ENCODE measurements at places on chromosomes 7 and 10.

GRCh38 chr10:14163377-14164086, 167.2 kb downstream of the FRMD4A start:
- no peak for DNase-seq

DNA sequence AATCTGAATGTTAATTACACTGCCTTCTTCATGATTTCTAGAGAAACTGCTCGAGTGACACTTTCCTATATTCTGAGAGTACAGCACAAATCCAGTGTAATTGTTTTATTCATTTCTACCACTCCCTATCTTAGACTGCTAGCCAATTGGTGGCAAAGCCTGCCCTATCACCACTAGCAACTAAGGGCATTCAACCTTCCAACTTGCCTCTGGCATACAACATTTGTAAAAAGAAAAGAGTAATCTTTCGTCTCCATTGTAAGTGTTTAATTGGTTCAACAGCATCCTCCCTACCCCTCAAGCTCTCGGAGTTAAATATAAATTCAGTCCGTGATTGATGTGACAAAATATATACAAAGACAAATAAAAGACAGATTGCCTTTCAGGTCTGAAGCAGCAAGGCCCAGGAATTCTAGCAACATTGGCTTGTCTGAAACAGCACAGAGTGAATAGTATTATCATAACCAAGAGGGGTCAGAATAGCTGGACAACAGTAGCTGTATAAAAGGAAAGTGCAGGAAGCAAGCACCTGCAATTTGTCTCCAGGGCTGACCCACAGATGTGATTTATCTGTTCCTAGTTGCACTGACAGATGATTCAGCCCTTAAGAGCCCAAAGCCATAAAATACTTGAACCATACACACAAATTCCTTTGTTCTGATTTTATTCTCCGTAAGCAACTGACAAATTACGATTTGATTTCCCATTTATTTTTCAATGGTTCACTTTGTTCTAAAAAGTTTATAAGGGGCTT, 47.6 kb upstream of the ANKRD1 start:
- no peak for DNase-seq

GRCh38 chr7:47725031-47725780, 143.3 kb upstream of the TNS3 start:
- DNase-seq = no peak

- DNase-seq = no peak
Observed at GRCh38 chr10:131977323-131978096, 4.2 kb downstream of the BNIP3 start.

DNA sequence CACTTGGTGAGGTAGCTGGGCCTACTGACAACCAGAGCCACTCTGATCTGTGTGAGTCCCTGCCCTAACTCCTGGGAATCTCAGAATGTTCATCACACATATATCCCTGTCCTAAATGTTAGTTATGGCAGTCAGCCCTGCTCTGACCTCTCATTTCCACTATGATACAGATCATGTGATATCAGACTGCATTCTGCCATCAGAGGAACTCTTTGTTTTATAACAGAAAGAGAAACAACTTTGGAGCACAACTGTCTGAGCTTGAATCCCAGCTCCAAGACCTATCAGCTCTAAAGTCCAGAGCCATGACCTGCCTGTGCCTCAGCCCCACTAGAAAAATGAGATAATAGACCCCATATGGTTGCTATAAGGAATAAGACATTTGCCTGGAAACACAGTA, 54.6 kb upstream of the ABCB4 start:
- DNase-seq = no peak

GRCh38 chr10:20040012-20040411, 223.8 kb downstream of the PLXDC2 start:
- DNase-seq = no peak

DNA sequence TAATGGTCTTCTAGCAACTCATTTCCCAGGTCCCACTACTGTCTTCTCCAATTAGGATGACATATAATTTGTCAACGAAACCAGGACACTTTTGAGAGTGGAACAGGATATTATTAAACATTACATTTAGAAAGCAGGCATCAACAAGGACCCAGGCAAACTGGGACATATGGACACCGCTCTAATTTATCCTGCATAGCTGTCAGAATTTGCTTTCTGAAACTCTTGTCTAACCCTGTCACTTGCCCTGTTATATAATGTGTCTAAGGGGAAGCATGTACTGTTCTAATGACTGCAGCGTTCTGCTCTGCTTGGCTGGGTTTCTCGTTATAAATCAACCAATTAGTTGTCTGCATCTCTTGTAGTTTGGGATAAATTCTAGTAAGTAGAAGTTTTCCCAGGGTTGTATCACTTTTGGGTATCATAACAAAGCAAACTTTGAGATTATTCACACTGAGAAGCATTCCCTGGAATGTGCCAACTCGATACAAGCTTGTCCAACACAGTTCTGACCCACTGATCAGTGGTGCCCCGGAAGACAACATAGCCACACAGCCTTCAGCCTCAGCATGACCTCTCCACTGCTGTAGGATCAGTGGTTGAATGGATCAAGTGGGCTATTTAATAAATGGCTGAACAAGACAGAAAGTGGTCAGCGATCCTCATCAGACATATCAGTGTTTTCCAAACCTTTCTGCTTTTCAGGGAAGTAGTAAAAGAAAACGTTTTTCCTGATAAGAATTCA, 228.1 kb downstream of the KIF20B start:
- DNase-seq = no peak

DNA sequence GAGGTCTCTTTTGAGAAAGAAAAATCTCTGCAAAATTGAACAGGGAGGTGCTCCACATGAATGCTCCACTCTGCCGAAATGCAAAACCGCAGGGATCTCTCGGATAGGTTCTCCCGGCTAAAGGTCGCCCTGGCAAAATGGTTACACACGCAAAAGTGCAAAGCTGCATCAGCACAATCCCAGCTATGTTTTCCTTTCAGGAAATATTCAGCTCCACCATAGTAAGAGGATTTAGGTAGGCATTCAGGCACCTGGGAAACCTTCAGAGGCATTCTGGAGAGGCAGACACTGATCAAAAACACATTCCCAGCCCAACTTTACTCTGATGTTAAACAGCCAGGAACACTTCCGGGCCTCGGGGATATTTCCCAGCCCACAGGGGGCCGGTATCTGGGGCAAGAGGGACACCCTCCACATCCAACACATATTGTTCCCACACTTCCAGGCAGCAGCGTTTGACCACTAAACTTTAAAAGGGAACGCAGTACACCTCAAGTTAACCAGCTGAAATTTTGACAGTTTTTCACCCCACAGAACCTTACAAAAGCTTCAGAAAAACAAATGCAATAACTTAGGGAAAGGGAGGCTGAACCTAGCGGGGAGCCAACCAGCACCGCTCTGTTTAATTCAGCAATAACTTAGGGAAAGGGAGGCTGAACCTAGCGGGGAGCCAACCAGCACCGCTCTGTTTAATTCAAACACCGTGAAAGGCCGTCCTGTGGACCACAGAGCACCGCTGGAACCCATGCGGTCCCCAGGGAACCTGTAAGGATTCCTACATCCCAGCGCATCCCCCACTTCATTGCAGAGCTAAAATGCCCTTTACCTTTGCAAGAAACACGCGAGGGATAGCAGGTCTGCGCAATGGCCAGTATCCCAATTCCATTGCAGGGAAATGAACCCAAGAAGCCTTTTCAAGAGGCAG, 45.9 kb downstream of the TNS3 start:
- DNase-seq = no peak

GRCh38 chr10:60827791-60828488, 49.7 kb downstream of the CDK1 start:
- no peak for DNase-seq

DNA sequence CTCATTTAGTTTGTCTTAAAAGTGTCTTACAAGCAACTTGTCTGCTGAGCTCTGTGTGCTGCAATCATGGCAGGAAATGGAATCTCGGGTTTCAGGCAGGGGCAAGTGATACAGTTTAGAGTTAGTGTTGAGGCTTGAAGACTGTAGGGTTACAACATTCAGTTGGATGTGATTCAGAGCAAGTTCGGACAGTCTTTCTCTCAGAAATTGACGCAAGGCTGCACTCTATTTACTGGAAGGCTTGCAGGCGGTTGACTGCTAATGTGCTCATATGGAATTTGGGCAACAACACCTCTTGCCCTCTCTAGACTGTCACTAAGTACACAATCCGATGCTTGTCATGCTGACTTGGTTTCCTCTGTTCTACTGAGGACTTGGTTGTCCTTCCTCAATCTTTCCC, 161.7 kb upstream of the BMPER start:
- DNase-seq = no peak

GRCh38 chr10:56586461-56586891, 225.4 kb upstream of the ZWINT start:
- DNase-seq = no peak

DNA sequence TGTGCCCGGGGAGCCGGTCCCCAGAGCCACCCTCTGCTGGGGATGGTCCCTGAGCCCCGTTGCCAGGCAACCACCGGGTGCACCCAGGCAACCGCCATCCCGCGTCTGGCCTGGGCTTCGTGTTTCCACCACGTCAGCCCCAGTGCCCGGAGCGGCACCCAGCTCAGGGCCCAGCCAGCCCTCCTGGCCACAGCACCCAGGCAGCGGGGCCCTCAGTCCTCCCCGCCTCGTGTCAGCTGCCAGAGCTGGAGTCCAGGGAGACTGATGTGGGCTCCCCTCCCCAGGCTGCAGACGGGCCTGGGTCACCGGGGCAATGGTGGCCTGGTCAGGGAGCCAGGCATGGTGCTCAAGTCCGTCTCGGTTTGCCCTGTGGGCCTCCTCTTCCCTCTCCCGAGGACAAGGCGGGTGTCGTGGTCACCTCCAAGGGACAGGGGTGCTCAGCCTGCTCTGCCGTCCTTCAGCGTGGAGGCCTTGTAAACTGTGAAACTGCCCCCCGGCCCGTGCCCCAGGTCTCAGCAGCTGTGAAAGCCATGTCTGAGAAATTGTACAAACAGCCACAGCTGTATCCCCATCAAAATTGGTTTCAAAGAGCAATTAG, 72.5 kb downstream of the MICALL2 start:
- no peak for DNase-seq

- no peak for DNase-seq
Observed at GRCh38 chr10:120508966-120509365, 51.9 kb downstream of the PLPP4 start.

- DNase-seq = no peak
Observed at GRCh38 chr7:3861941-3862340, 560.9 kb downstream of the SDK1 start.

- DNase-seq = no peak
Observed at GRCh38 chr7:139875821-139876241, 46.8 kb downstream of the TBXAS1 start.

DNA sequence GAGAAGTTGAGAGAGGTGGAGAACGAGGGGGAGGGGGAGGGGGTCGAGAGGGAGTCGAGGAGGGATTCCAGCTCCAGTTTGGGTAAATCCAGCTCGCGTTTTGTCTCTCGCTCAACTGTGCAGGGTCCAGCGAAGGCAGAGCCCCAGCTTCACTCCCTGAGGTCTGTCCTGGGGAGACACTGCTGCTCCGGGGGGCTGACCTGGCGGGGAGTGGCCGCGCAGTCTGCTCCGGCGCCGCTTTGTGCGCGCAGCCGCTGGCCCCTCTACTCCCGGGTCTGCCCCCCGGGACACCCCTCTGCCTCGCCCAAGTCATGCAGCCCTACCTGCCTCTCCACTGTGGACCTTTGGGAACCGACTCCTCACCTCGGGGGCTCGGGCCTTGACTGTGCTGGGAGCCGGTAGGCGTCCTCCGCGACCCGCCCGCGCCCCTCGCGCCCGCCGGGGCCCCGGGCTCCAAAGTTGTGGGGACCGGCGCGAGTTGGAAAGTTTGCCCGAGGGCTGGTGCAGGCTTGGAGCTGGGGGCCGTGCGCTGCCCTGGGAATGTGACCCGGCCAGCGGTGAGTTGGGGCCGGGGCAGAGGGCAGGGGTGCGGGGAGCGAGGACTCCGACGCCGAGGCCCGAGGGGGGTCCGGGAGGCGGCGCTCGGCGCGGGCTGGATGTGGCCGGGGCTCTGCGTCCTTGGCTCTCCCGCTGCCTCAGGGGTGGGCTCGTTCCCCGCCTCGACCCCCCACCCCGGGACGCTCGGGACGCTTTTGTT, at the start of gene TET1:
TSS of gene TET1 (plus strand) at position 152 of the 757 bp plus-strand sequence. CDS start 12,002 bp downstream, outside the sequence.
- DNase-seq = peak; percentile 25

DNA sequence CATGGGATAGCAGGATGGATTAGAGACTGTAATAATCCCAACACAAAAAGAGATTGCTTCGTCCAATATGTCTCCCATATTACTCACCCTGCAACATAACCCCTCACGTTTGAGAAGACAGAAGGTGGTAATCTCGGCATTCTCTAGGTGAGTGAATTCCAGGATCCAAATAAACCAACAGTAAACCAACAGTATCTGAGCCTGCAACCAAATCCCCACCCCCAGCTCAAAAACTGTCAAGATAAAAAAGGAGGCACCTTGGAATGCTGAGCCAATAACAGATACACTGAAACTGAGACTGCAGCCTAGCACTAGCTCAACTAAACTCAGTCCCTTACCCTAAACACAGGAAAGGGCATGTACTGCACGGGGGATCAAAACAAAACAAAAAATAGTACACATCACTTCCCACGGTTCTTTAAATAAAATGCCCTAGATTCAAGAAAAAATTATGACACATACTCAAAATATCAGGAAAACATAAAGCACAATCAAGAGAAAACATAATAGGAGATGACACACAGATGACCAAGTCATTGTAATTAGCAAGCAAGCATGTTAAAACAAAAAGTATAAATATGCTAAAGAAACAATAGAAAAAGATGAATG, 28.0 kb downstream of the IPMK start:
- no peak for DNase-seq

DNA sequence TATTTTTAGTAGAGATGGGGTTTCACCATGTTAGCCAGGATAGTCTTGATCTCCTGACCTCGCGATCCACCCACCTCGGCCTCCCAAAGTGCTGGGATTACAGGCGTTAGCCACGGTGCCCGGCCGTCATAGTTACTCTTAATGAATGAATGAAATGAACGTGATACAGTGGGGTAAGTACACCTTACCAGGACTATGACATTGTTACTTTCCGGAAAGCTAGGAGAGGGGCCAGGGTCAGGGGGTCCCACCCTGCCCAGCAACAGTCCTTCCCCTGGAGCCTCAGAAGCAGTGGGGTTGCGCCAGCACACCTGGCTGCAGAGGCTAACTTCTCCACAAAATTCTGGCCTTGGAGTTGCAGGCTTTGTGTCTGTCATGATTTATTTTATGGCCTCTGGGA, 21.4 kb downstream of the VSTM4 start:
- no peak for DNase-seq

Measured in activated naive CD8-positive, alpha-beta T cell treated with anti-CD3 and anti-CD28 coated beads, Interleukin-2, amount 50 U/mL, for 24 hours (primary cell).